Activated T-cell treated with anti-CD3 and anti-CD28 coated beads, Interleukin-2, amount 50 U/mL, for 4 hours (primary cell): ENCODE measurements at places on chromosomes 6 and 20. TPM values are rescaled to one million over a fixed set of nuclear protein-coding genes. Genes with fewer than 3 reads are reported as not detected.

RAB5IF gene
- total RNA-seq: 142 TPM

GRCh38 chr20:35952480-35953386 is 1.6 kb downstream of the SCAND1 start:
- DNase-seq: no peak

DNA sequence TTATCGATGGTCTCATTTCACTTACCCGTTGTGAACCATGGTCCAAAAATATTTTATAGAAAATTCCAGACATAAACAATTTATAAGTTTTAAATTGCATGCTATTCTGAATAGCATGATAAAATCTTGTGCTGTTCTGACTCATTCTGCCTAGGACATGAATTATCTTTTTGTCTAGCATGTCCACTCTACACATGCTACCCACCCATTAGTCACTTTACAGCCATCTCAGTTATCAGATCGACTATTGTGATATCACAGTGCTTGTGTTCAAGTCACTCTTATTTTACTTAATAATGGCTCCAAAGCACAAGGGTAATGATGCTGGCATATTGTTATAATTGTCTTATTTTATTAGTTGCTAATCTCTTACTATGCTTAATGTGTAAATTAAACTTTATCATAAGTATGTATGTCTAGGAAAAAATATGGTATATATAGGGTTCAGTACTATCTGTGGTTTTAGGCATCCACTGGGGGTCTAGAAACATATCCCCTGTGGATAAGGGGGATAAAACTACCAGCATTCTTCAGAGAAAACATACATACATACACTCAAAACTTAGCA is 252.0 kb upstream of the HTR1E start:
- DNase-seq: no peak

PRR18 gene
- not detected for total RNA-seq

DNA sequence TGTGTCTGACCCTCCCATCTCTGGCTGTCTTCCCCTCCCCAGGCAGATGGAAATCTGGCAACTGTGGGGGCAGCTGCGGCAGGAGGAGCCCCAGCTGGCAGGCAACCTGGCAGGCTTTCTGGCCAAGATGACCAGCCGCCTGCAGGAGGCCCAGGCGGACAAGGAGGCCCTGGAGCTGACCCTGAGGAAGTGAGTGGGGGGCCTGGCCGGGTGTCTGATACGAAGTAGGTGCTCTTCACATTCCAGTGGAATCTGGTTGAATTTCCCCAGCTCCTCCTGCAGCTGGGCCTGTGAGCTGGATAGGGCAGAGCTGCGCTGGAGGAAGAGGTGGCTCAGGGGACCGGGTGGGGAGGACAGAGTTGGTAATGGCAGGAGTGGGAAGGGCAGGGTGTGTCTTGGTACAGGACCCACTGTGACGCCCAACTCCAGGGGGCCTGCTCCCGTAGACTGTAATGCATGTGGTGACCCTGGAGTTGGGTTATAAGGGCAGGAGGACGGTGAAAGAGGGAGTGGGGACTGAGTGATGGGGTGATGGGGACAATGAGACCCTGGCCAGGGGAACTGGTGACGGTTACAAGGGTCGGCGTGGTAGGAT is 19.7 kb downstream of the RAB44 start:
- no peak for DNase-seq

GRCh38 chr6:19994909-19995308 is 157.7 kb downstream of the ID4 start:
- no peak for DNase-seq

PBOV1 gene
- total RNA-seq: not detected

GLP1R gene
- 0.08 TPM for total RNA-seq

SMLR1 gene
- not detected for total RNA-seq

DNA sequence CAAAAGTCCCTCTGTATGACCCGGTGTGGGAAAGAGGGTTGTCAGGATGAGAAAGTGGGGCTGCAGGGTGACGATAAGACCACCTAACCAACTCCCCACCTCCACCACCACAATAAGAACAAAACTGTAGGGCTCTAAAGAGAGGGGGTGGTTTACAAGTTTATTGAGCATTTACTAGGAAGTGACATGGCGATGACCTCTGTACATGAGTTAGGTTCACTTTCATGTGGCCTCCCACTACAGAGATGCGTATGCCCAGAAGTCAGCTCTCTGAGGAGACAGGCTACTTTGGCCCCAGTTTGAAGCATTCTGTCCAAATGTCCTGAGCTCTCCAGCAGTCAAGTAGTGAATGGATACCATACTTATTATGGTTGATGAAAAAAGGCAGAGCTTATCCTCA is 28.7 kb upstream of the PI16 start:
- DNase-seq: no peak

DNA sequence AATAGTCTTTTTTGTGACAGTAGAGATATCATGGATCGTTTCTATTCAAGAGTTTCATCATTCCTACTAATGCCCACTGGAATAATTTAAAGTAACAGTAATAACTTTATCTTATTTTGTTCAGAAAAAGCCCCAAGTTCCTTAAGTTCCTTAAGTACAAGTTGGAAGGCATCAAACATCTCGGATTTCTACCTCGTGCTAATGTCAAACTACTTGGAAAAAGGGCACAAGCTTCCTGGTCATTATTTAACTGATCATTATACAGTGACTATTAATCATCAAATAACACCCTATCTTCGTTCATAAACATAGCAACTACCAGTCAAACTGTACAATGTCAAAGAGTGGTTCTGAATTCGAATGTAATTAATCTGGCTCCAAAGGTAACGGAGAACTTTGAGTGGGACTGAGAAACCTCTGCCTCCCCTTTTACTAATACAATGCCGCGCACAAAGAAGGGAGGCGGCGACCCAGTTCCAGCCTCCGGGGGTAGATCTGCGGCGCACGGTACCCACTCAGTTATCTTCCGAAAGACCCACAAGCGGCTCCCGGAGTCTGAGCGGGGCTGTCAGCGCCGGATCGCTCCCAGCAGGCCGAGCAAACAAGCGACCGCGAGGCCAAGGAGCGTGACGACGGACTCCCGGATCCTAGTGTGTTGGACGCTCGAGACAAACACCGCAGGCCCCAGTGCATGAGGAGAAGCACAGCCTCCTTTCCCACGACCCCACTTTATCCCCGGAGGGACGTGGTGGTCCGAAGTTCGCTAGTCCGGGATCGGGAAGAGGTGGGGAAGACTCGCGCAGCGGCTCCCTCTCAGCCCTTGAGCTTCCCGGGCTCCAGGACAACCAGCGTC is 716 bp downstream of the SHPRH start:
- DNase-seq: peak; percentile 31

ANKRD66 gene
- total RNA-seq: not detected

GSS gene
- total RNA-seq: 47.8 TPM
